ENCODE measurements at places on chromosomes 11 and 22.
A peak's percentile ranks its signal among the peaks of the same experiment; 100 is the strongest.

GRCh38 chr22:20966883-20967696, at the start of gene AIFM3:
Gene AIFM3 (plus strand): TSS chr22:20967255. CDS start chr22:20967945, 690 bp downstream.
- H3K27ac ChIP-seq, result no peak within 1 kb of the TSS
- peaks cover 17% of the 10 kb centered on the region for H3K27me3 ChIP-seq
- DNase-seq, result no peak

DNA sequence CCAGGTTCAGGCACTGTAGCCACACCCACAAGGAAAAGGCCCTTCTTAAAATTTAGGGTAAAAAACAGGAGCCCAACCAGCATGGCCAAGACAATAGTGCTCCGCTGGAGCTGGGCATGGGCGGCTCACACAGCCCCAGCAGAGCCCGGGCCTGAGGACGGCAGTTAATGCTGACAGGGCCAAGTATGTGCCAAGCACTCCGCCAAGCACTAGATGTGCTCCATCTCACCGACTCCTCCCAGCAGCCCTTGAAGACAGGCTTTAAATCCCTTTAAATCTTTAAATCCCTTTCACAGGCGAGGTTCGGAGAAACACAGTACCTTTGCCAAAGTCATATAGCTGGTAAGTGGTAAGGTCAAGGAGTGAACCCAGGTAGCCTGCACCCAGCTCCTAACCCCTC, 4.8 kb downstream of the ARFGAP2 start:
- no peak overlapping the region for H3K27ac ChIP-seq
- no peak overlapping the region for H3K4me3 ChIP-seq
- H3K36me3 ChIP-seq, result peaks cover 20% of the 10 kb centered on the region
- no peak for DNase-seq
- H3K4me1 ChIP-seq, result peaks cover 20% of the 10 kb centered on the region

DNA sequence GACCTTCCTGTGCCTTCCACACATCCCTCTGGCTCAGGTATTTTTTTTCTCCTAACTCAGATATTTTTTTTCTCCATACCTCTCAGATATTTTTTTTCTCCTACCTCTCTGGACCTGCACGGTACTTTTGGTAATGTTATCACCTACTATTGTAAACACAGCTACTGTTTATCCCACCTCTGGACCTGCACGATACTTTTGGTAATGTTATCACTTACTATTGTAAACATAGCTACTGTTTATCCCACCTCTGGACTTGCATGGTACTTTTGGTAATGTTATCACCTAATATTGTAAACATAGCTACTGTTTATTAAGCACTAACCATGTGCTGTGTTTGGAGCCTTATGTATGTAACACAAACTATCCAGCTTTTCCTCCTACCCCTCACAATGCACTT, 12.1 kb upstream of the UPB1 start:
- DNase-seq, result no peak
- H3K27me3 ChIP-seq, result peaks cover 6% of the 10 kb centered on the region
- no peak overlapping the region for H3K27ac ChIP-seq
- H3K4me1 ChIP-seq, result peaks cover 21% of the 10 kb centered on the region
- H3K36me3 ChIP-seq, result no peaks in the 10 kb centered on the region
- no peak overlapping the region for H3K4me3 ChIP-seq

- peaks cover 45% of the 10 kb centered on the region for H3K36me3 ChIP-seq
- no peaks in the 10 kb centered on the region for H3K27me3 ChIP-seq
- DNase-seq, result no peak
- peak overlapping the region; percentile 42 for H3K27ac ChIP-seq
Observed at GRCh38 chr11:88335284-88335683, 2.3 kb downstream of the CTSC start.

DNA sequence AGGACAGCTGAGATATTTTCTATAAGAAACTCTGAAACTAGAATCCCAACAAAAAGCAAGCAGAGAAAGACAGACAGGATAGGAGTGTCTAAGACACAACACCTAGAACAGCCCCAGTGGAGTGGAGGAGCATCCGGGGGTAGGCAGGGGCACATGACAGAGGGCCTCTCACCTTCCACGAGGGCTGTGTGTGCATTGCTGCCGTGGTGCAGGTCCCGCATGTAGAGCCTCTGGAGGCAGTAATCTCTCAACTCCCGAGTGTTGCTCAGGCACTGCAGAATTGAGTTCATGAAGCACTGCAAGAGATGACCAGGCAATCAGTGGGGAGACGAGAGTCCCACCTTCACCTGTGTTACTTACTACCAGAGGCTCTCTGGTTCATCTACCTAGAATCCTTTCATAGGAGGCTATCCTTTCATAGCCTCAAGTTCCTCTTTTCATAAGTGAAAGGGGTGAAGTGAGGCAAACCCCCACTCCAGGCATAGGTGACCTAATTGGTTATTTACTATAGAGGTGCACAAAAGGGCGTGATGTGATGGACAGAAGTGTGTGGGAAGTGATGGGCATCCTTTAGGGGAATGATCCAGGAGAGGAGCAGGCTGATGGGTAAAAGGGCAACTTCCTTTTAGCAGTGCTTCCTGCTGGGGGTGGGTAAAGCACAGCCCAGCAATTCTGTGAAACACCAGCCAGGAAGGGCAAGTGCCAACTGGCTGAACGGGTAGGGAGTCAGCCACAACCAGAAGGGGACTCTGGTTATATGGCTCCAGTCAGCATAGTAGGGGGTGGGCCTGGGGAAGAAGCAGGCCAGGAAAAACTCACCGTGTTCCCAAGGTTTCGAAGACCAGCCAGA, 13.1 kb upstream of the MFRP start:
- no peak overlapping the region for H3K27ac ChIP-seq
- peaks cover 56% of the 10 kb centered on the region for H3K27me3 ChIP-seq
- H3K36me3 ChIP-seq, result no peaks in the 10 kb centered on the region

DNA sequence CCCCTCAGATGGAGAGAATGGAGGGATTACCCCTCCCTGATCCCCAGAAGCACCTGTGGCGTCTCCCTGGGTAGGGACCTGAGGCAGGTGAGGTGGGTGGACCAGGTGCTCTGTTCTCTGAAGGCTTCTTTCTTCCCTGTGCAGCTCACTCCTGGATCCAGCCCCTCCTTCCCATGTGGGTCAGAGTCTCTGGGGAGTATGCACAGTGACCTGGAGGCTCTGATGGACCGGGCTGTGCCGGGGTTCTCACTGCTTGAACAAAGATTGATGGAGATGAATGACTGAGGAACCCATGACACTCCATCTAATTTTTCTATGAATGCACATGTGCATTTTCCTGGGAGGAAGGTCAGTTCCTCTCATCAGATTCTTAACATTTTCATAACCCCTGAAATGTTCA, 78.6 kb upstream of the SHANK2 start:
- H3K36me3 ChIP-seq, result no peaks in the 10 kb centered on the region
- H3K4me1 ChIP-seq, result no peaks in the 10 kb centered on the region
- H3K27ac ChIP-seq, result no peak overlapping the region
- H3K4me3 ChIP-seq, result no peak overlapping the region

Data from activated T-helper 1 cell treated with anti-CD3 and anti-CD28 coated beads, Interleukin-12 subunit alpha, Interleukin-12 subunit beta, Interleukin-2, Interleukin-4 antibody, amounts not matched to agents 30 ng/mL and 10 ng/mL and 1 ng/mL, durations not matched to agents 14 hours and 24 hours and 36 hours (primary cell).